NCI-H345 (cell line): ENCODE measurements at places on chromosomes 12 and 14.

- no peak for DNase-seq
Measured at GRCh38 chr12:119742700-119743099, 74.8 kb downstream of the PRKAB1 start.

- DNase-seq: no peak
Measured at GRCh38 chr12:27572486-27573255, 48.7 kb downstream of the PPFIBP1 start.

DNA sequence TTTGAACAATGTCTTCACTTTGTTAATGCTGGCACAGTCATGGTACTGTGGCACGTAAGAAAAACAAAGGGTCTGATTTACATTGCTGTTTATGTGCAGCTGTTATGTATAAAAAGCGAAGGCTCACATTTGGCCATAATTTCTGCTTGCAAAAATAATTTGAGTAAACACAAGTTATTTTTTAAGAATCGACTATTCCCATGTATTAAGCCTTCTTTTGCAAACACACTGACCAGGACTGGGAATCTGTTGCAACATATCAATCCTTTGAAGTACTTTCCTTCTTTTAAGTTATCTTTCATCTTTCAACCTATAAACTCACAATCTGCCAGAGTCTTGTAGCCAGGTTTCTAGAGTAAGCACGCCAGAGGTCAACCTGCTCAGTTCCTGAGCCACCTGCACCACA is 145.4 kb upstream of the BMP4 start:
- DNase-seq: no peak

DNA sequence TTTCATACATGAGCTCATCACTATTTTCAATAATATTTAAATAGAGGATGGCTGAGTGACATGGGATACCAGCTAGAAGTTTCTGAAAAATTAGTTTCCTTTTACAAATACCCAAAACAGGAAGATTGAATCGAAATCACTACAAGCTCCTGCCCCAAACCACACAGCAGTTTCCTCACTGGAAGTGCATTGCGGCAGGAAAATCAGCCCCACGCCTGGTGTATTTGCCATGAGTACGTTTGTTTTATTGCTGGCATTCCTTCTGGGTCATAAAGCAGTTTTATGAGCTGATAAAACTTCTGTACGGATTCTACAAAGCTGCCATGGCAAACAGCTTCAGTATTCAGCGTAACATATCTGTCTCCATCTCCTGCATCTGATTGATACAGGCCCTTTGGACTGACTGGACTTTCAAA is 23.7 kb downstream of the CDC42BPB start:
- no peak for DNase-seq

DNA sequence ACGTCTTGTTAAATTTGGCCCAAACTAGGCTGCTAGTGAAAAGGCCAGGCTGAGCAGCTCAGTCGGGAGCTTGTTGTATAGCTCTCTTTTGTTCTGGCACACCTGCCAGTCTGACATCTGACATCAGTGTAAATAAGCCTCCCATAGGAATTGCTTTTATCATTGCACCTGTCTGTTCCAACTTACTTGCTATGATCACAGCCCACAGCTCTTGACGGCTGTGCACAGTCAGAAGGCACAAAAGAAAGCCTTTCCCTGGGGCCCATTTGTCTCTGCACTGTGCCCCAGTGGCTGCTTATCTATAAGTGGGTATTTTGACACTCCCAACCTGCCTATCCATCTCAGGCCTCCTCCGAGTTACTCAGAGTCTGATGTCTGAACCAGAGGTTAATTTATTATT is 324.5 kb downstream of the NUAK1 start:
- DNase-seq: peak; percentile 99
